ENCODE measurements at places on chromosomes 1 and 21.

DNA sequence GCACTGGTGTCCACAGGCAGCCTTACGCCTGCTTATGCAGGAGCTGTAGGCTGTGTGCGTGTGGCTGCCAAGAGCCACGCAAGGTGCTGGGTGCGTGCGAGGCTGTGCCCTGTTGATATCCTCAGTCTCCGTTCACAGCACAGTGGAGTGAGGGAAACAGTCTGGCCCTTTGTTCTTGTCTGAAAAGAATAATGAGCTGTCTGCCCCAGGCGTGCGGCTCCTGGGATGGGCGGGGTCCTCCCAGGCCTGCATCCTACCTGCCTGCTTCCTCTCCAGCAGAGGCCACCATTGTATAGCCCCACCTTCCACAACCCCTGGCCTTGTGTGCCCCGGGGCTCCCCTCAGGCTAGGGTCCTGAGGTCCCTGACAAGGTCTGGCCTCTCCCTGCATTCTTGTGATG is 47.0 kb upstream of the KDM4A start:
- no peak for DNase-seq

GRCh38 chr1:223338811-223339746 is 24.9 kb downstream of the SUSD4 start:
- DNase-seq, result no peak

- no peak for DNase-seq
Observed at GRCh38 chr1:10756842-10757241, 39.6 kb downstream of the CASZ1 start.

DNA sequence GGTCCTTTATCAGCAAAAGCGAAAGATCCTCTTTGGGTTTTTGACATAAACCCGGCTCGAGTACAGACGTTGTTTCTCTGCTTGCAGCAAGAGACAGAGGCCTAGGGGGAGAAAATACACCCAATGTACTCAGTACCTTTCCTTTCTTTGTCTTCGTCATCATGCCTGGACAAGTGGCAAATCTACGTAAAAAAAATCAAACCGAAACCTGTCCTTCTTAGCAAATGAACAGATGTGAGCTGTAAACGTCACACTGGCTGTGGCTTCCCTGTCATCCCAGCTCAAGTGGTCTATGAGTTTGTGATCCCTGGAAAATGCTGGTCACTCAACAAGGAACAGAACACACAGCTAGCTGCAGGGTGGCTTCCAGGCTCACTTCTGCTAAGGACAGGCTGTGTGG is 39.9 kb downstream of the STPG1 start:
- no peak for DNase-seq

GRCh38 chr1:78472851-78473496 is 17.8 kb upstream of the PTGFR start:
- no peak for DNase-seq

- no peak for DNase-seq
Observed at GRCh38 chr1:44263568-44264450, 50.5 kb downstream of the DMAP1 start.

- DNase-seq, result no peak
Observed at GRCh38 chr1:50488876-50489275, 65.6 kb upstream of the DMRTA2 start.

DNA sequence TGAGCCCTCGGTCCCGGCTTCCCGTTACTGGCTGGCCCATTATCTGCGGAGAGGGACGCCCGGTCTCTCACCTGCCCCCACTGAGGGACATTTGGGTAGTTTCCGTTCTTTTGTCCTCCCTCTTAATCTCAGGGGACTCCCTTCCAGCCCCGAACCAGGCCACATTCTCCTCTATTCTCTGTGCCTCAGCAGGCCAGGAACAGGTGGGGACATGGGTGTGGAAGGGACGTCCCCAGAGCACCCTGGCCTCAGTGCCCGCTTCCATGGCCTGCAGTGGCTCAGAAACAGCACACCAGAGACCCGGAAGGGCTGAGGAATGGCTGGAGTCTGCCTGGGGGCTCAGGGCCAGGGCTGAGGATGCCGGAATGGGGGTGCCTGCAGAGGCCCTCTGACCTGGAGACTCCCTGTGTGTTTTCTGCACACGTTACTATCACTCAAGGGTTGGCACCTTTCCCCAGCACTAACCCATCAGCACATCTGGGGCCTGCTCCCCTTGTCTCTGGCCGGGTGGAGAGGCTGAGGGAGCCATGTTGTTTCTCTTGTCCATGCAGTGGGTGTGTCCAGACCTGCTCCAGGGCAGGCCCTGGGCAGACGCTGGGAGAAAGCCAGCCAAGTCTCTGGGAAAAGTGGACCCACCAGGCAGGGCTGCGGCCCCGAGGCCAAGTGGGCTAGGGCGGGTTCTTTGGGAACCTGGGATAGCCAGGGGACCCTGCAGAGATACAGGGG is 10.0 kb upstream of the DNMT3L start:
- no peak for DNase-seq

DNA sequence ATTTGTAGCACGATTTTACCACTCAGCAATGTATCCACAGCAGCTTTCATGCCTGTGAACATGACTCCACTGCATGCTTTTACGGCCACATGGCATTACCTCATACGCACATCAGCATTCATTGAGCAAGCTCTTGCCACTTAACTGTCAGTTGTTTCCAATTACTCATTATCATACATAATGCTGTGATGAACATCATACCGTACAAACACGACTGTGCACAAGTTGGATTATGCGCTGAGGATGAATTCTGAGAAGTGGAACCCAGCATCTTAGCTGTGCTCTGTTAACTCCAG is 9.6 kb downstream of the UMODL1 start:
- DNase-seq, result no peak

DNA sequence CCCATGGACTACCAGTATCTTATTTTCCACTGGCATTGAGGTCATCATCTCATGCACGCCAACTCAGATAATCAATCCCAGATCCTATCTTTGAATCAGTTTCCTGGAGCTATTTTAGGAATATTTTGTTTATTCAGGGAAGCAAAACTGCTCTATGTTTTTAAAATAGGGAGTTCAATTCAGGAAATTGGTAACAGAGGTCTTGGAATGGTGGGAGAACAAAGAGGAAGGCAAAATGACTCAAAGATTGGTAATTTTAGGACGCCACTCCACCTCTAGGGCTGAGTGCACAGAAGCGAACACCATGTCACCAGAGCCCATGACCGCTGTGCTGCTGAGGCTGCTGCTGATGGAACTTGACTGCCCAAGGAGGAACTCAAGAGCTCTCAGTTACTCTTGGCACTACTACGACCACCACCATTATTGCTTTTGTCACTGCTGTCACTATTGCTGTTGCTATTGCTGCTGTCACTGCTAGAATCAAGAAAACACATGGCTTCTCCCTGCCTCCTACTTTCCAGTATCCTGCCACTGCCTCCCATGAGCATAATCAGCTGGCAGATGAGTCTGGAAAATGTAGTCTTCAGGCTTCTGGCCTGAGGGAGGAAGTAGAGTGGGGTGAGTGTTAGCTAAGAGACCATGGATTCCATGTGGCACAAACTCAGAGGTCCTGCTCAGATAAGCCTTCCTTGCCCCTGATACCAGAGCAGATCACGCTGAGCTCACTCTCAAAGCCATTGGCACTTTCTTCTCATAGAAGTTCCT is 71.6 kb upstream of the CNIH3 start:
- DNase-seq, result no peak

DNA sequence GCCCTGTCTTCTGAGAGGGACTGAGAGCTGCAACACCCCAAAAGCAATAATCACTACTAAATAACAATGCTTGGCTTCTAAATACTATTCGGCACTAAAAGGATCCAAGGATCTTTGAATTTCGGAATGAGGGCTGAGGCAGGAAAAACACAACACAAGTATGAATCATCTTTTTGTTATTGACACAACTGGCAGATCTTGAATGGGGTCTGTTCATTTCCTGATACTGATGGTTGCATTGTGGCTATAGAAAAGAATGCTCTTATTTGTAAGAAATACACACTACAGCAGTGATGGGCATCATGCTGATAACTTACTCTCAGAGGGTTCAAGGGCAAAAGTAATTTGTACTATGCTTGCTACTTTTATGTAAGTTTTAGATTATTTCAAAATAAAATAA is 149.2 kb upstream of the PLD5 start:
- DNase-seq, result no peak

DNA sequence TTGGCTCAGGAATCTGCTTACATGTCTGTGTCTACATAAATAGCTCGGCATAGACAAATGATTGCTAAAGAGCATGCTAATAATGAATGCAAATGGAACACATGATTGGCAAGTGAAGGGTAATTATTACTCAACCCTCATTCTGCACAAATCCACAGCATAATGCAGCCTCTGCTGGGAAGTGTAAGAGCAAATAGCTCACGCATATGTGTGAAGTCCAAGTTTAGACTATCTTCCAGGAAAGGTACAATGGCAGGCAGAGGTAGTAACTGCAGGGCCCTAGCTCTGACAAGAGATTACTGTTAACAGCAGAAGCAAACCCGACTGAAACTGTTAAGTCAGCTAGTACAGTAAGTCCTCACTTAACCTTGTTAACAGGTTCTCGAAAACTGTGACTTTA is 7.0 kb upstream of the IL6R start:
- no peak for DNase-seq

Data from cortex of kidney (tissue), 1 donor.